ENCODE measurements at places on chromosomes 12 and 14.

DNA sequence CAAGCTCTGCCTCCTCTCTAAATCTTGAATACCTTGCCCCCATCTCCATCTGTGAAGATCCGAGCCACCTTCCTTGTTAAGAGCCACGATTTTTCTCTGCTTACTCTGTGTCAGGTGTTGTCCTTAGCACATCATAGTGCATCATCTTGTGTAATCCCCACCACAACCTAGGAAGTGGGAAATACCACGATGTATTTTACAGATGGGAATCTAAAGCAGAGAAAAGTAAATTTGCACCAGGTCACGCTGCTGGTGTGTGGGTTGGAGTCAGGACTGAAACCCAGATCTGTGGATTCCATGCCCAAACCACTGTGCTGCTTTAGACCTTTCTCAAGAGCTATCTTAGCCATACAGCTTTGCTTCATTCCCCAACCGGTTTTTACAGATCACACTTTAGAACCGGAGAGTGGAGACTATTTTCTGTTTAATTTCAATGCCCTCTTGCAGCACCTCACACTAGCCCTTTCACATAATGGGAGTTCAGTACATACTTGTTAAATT is 94.6 kb downstream of the PPM1A start:
- DNase-seq, result no peak

DNA sequence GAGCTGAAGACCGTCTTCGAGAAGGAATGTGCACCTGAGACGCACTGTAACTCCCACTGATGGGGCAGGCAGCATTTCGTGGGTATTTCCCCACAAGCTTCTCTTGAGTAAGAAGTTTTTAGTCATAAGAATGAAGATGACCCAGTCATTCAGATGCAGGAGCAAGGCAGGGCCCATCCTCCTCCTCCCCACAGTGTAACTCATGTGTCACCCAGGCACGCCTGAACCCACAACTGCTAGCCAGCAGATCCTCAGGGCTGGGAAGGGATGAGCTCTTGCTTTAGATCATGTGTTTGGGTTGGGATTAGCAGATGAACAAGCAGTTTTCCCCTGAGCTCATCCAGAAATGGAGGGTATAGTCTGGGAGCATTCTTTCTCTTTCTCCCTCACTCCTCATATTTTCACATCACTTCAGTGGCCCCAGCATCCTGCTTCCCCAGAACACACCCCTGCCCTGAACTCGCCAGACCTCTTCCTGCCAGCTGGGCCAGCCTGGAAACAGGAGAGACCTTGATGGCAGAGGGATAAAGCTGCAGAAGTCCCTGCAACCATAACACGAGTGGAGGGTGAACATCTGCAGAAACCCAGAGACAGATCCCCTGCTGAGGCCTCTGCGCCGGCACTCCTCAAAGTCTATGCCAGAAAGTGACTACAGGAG is 73.3 kb downstream of the B4GALNT3 start:
- DNase-seq, result no peak

DNA sequence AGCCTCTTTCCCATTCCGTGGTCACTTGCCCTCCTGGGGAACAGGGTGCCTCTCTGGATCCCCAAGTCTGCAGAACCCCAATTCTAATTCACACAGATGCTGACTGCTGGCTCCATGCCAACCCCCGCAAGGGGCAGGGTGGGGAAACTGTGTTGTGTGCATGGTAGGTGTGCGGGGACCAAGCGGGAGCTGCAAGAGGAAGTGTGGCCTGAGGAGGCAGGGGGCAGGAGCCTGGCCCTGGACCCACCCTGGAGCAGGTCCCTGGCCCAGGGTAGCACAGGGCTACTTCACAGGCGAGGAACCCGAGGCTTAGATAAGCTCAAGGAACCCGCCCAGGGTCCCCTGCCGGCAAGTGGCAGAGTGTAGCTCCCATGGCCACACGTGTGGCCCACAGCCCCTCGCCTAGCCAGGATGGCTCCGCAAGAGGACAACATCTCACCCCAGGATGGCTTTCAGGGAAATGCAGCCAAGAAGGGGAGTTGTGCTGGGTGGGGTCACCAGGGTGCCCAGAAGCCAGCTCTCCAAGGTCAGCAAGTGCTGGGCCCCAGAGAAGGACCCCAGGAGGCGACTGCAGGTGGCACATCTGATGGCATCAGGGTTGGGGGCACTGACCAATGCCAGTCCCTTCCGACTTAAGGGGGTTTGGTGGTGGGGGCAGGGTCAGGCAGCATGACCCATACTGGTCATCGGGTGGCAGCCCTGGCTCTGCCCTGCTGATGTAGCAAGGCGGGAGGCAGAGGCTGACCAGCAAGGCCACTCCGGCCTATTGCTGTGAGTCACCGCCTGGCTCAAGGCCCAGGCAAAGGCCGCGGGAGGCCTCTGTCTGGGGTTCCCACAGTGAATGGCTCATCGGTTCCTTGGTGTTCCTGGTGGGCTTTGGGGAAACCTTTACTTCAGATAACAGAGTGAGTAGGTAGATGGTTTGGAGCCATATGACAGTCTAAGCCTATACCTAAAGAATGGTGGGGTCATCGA is 37.3 kb upstream of the EML1 start:
- DNase-seq, result no peak

GRCh38 chr12:96007729-96008128 is 11.6 kb upstream of the HAL start:
- no peak for DNase-seq

DNA sequence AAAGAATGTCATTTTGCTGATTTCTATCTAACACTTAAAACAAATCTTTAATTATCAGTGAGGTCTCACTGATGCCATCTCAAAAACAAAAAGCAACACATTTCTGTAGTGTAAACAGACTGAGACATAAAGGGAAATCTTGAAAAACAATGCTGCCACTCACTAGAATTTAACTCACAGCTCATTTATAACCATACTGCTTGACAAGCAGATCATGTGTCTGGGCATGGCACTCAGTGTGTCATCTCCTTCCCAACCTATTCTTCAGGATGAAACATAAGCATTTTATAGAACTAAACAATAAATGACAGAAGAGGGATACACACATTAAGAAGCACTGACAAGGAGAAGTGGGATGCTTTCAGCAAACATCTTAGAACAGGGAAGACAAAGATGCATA is 22.4 kb downstream of the ATF7 start:
- DNase-seq, result no peak

- no peak for DNase-seq
Observed at GRCh38 chr12:54002278-54002914, 2.4 kb downstream of the HOXC9 start.

DNA sequence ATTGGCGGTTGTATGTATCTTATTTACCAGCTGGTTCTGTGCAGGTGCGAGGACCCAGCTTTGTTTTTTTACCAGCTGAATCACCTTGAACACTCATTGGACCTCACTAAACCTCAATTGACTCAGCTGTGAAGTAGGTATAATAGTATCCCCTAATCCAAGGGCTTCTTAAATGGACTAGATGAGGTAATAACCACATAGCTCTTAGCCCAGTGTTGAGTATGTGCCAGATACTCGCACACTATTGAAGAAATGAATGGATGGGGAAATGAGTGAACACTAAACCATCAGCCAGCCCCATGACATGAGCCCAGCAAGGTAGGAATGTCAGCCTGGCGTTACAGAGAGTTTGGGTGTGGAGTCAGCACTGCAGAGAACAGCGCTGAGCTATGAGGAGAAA is 79.7 kb downstream of the RIMBP2 start:
- DNase-seq, result no peak

- peak; percentile 91 for DNase-seq
Observed at GRCh38 chr12:55681142-55682077, 26.3 kb downstream of the ITGA7 start.

DNA sequence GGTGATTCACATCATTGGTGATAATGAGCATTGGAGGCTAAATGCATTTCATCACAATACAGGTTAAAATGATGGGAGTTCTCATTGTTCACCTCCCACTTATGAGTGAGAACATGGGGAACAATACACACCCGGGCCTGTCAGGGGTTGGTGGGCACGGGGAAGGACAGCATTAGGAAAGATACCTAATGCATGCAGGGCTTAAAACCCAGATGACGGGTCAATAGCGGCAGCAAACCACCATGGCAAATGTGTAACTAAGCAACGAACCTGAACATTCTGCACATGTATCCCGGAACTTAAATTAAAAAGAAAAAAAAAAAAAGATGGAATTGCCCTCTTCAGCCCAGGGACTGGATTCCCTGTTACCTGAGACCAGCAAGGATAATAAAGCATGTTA is 2.3 kb upstream of the LUM start:
- DNase-seq, result no peak

DNA sequence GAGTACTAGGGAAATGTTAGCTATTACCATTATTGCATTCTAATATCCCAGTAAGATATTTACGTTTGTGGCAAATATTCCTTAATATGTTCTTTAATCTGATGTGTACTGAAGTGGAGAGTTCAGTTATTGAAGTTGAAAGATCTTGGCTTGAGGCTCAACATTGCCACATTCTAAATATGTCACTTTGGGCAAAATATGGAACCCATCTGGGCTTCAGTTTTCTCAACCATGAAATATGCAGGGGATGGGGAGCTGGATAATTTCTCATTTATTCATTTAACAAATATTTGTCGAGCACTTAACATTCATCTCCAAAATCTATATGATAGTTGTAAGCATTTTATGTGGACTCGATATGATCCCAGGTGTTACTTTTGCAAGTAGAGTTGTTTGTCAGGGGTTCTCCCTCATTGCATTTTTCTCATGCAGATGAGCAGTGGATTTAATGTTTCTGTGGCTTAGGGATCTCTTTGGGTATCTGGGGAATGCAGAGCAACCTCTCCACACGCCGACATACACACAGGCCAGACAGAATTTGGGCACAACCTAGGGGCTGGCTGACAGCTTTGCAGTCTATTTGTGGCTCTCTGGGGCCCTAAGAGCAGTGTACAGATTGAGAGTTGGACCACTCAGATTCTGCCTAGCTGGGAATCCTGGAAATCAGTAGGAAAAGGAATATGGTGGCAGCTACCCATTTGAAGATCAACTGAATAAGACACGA is 26.6 kb upstream of the APPL2 start:
- no peak for DNase-seq

- DNase-seq, result no peak
Observed at GRCh38 chr14:91330856-91331255, 86.4 kb upstream of the GPR68 start.

DNA sequence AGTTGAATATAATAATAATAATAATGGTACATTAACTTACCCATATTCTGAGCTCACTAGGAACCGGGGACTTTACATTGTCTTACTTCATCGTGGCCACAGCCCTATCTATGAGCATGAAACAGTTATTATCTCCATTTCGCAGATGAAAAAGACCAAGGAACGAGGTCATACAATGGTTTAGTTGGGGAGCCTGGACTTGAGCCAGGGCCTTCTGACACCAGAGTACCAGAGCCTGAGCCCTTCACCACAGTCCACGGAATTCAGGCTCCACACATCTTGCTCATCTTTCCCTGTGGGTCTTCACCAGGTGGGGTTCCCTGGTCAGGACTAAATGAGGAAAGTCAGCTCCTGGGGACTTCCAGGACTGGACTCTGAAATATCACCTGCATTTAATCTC is 31.3 kb upstream of the CMKLR1 start:
- no peak for DNase-seq

DNA sequence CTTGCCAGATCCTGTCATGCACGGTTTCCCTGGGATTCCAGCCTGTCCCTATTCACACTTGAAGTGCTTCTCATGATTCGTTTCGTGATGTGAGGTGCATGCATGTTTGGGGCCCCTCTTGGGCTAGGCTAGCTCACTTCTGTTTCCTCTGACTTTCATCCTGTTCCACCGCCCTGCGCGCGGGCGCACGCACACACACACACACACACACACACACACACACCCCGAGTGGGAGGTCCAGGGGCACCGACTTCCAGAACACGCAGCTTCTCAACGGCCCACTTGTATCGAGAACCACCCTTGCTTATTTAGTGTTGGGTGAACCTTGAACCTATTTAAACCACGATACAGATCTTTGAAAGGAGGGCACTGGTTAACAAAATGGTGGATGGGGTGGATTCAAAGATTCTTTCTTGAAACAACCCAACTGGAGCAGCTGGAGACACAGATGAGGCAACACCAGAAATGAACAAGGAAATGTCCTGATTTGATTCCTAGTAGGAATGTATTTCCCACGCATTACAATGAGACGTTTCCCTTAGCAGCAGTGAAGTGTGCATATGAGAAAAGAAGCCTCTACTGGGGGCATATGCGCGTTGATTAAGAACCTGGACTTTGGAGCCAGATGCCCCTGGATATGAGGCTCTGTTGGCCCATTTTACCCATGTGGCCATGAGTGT is 16.3 kb downstream of the ELK3 start:
- no peak for DNase-seq

GRCh38 chr12:31929027-31929526 is 30.1 kb upstream of the RESF1 start:
- no peak for DNase-seq

- no peak for DNase-seq
Observed at GRCh38 chr14:64444984-64445845, 20.1 kb upstream of the AKAP5 start.

DNA sequence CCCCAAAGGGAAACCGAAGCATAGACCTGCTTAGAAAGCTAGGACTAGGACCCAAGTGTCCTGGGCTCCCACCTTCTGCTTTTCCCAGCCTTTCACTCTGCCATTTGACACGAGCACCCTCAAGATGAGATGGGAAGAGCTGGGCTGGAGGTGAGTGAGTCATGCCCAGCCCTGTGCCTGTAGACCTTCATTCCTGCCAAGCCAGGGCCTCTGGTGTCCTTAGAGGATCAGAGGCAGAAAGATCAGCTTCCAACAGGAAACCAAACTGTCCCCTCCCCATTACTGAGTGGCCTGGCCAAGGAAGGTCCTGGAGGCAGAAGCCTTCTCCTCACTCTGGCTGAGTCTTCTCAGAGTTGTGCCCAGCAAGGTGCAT is 3.5 kb downstream of the TMEM63C start:
- DNase-seq, result no peak

- DNase-seq, result no peak
Observed at GRCh38 chr12:109716512-109717389, 3.1 kb downstream of the FAM222A start.

GRCh38 chr14:92847278-92847677 is 53.2 kb downstream of the GOLGA5 start:
- no peak for DNase-seq

GRCh38 chr12:111298582-111299436 is 70.1 kb downstream of the PHETA1 start:
- DNase-seq, result peak; percentile 52

DNA sequence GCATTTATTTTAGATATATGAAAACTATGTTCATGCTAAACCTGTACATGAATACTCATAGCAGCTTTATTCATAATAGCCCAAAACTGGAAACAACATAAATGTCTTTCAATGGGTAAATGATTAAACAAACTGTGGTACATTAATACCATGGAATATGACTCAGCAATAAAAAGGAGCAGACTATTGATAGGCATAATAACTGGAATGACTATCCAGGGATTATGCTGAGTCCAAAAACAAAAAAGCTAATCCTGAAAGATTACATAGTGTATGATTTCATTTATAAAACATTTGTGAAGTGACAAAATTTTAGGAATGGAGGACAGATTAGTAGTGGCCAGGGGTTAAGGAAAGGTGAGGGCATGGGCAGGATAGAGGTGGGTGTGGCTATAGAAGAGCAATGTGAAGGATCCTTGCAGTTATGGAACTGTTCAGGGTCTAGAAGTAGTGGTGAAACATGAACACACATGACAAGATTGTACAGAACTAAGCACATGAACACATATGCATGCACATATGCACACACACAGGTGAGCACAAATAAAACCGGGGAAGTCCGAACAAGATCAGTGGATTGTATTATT is 61.1 kb upstream of the CDKN3 start:
- DNase-seq, result peak; percentile 22

GRCh38 chr14:41749429-41749828 is 142.8 kb downstream of the LRFN5 start:
- no peak for DNase-seq

Measured in HT-29 (cell line).